ENCODE measurements at places on chromosomes 2 and 18. TPM values are rescaled to one million over a fixed set of nuclear protein-coding genes. Genes with fewer than 3 reads are reported as not detected.

DNA sequence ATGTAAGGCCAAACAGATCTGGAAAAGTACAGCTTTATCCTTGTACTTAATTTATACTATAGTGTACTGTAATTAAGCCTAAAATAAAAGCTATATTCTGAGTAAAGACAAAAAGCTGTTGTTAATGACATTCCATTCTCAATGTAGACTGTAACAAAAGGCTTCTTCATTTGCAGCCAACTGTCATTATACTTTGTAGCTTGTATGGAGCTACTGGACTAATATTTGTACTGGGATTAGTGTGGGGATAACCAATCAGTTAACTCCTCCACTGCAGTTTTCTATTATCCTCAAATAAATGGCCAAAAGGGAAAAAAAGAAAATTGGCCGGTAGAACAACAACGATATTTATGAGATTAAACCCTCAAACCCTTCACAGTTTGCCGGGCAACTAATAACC lies 66.5 kb downstream of the STK39 start:
- no peak for DNase-seq
- no peak overlapping the region for H3K4me3 ChIP-seq
- peaks cover 30% of the 10 kb centered on the region for H3K4me1 ChIP-seq
- no peak overlapping the region for H3K27ac ChIP-seq
- no peaks in the 10 kb centered on the region for H3K27me3 ChIP-seq

MEP1B gene
- total RNA-seq: not detected

SRD5A2 gene
- not detected for total RNA-seq

POTEE gene
- 8.0 TPM for total RNA-seq

EVA1A gene
- 0.53 TPM for total RNA-seq

DNA sequence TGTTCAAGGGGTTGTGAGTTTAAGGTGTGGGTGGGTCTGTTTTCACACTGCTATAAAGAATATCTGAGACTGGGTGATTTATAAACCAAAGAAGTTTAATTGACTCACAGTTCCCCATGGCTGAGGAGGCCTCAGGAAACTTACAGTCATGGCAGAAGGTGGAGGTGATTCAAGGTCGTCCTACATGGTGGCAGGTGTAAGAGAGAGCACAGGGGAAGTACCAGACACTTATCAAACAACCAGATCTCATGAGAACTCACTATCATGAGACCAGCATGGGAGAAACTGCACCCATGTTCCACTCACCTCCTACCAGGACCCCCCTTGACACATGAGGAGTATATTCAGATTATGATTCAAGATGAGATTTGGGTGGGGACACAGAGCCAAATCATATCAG lies 38.0 kb downstream of the RHBDD1 start:
- H3K27ac ChIP-seq: no peak overlapping the region
- no peaks in the 10 kb centered on the region for H3K4me1 ChIP-seq
- no peaks in the 10 kb centered on the region for H3K36me3 ChIP-seq

DNA sequence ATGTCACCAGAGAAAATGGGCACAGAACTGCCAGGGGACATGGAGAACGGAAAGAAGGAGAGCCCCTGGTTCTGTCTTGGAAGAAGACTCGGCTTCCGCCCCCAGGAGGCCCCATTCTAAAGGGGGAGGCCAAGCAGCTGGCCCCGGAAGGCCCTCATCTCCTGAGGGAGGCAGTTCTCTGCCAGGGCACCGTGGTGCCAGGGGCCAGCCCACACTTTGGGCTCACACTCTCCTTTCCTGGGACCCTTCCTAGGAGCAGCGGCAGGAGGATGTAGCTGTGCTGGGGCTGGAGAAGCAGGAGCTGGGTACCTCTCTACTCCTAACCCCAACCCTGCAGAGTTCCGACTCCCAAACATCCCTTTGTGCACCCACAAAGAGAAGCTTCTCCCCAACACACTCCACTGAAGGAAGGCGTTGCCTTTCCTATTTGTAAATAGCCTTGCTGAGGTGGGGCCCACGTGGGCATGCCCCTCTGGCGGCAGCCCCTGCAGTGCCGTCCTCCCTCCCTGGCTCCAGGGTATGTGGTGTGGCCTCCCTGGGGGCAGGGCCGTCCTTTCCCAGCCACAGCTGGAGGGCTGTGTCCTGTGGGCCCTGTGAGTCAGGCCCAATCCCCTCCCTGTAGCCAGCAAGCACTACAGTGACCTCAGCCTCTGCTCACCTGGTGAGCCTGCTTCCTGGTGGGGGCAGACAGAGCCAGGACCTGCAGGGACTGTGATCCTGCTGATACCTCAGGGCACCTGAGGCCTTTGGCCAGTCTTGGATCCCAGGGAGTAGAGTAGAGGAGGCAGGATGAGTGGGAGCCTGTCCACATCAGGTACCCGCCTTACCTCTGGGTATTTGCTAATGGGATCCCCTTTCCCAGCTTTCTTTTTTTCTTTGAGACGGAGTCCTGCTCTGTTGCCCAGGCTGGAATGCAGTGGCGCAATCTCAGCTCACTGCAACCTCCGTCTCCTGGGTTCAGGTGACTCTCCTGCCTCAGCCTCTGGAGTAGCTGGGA lies 26.6 kb downstream of the ZFP36L2 start:
- H3K36me3 ChIP-seq: no peaks in the 10 kb centered on the region
- H3K4me3 ChIP-seq: no peak overlapping the region
- H3K27ac ChIP-seq: peak overlapping the region; percentile 76

GRCh38 chr2:237539681-237540080 lies 26.7 kb upstream of the PRLH start:
- H3K36me3 ChIP-seq: no peaks in the 10 kb centered on the region
- no peak overlapping the region for H3K27ac ChIP-seq
- no peak overlapping the region for H3K4me3 ChIP-seq
- no peak for DNase-seq
- H3K4me1 ChIP-seq: no peaks in the 10 kb centered on the region

CDH20 gene
- not detected for total RNA-seq

GRCh38 chr2:231660860-231661259 lies 47.5 kb upstream of the PTMA start:
- no peaks in the 10 kb centered on the region for H3K36me3 ChIP-seq
- peaks cover 53% of the 10 kb centered on the region for H3K4me1 ChIP-seq
- H3K27ac ChIP-seq: peak overlapping the region; percentile 93
- H3K27me3 ChIP-seq: no peaks in the 10 kb centered on the region
- peak; percentile 47 for DNase-seq
- no peak overlapping the region for H3K4me3 ChIP-seq

GRCh38 chr2:151508519-151508918 lies 98.8 kb downstream of the RIF1 start:
- H3K4me1 ChIP-seq: no peaks in the 10 kb centered on the region
- no peak overlapping the region for H3K4me3 ChIP-seq
- H3K27me3 ChIP-seq: no peaks in the 10 kb centered on the region
- no peaks in the 10 kb centered on the region for H3K36me3 ChIP-seq
- H3K27ac ChIP-seq: no peak overlapping the region

ASAP2 gene
- total RNA-seq: 27.8 TPM

- no peaks in the 10 kb centered on the region for H3K4me1 ChIP-seq
- no peaks in the 10 kb centered on the region for H3K27me3 ChIP-seq
- no peak overlapping the region for H3K4me3 ChIP-seq
Measured at GRCh38 chr2:172811027-172811426, 75.4 kb downstream of the RAPGEF4 start.

GRCh38 chr2:235468978-235469655 lies 24.7 kb upstream of the AGAP1 start:
- no peaks in the 10 kb centered on the region for H3K27me3 ChIP-seq
- no peak overlapping the region for H3K27ac ChIP-seq
- no peak for DNase-seq
- no peaks in the 10 kb centered on the region for H3K4me1 ChIP-seq
- no peak overlapping the region for H3K4me3 ChIP-seq
- no peaks in the 10 kb centered on the region for H3K36me3 ChIP-seq

TEX261 gene
- 64.1 TPM for total RNA-seq

DNA sequence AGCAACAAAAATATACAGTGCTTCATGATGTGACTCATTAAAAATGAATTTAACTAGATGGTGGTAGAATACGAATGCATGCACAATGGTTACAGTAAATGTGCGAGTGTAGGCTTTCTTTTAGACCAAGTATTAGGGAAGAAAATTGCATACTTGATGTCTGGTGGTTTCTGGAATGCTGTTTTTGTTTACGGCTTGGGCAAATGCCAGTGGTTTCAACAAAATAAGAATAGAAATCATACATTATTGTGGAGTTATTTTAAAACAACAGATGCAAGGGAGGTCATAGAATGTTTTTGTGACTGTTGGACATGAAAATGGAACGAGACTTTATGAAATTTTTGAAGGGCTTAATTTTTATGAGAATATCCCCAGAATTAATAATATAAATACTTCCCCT lies 580.9 kb downstream of the PLCL1 start:
- no peak overlapping the region for H3K27ac ChIP-seq
- no peaks in the 10 kb centered on the region for H3K36me3 ChIP-seq
- H3K27me3 ChIP-seq: no peaks in the 10 kb centered on the region
- no peaks in the 10 kb centered on the region for H3K4me1 ChIP-seq
- no peak for DNase-seq

PCARE gene
- not detected for total RNA-seq

DNA sequence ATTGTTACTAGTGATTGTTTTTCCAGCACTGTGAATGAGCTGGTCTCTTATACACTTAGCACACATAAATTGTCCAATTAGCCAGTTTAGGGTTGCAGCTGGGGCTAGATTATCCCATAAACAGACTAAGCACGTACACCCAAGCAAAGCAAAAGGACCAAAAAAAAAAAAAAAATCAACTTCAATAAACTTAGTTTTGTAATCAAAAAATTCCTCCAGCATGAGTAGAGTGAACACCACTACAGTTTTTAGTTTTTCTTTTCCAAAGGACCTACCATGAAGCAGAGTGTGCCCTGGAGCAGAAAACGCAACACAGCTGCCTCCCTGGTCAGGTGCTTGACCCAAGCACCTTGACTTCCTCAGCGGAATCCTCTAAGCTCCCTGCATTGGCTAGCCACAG lies 249.4 kb upstream of the SLC14A2 start:
- no peaks in the 10 kb centered on the region for H3K36me3 ChIP-seq
- no peak overlapping the region for H3K4me3 ChIP-seq
- no peaks in the 10 kb centered on the region for H3K4me1 ChIP-seq

INHA gene
- 1.5 TPM for total RNA-seq

ING5 gene
- total RNA-seq: 28.6 TPM

GRCh38 chr2:176152350-176153181 lies 1.2 kb downstream of the HOXD4 start:
- no peak overlapping the region for H3K4me3 ChIP-seq
- no peaks in the 10 kb centered on the region for H3K36me3 ChIP-seq
- DNase-seq: no peak
- H3K27me3 ChIP-seq: no peaks in the 10 kb centered on the region

GRCh38 chr2:72945450-72946019 lies 28.2 kb downstream of the EMX1 start:
- DNase-seq: no peak
- no peaks in the 10 kb centered on the region for H3K36me3 ChIP-seq
- no peak overlapping the region for H3K27ac ChIP-seq
- no peaks in the 10 kb centered on the region for H3K27me3 ChIP-seq
- no peak overlapping the region for H3K4me3 ChIP-seq
- H3K4me1 ChIP-seq: no peaks in the 10 kb centered on the region

- H3K4me3 ChIP-seq: no peak overlapping the region
- DNase-seq: no peak
- H3K27ac ChIP-seq: no peak overlapping the region
- no peaks in the 10 kb centered on the region for H3K36me3 ChIP-seq
- H3K4me1 ChIP-seq: no peaks in the 10 kb centered on the region
Measured at GRCh38 chr2:7022492-7023385, 105.5 kb downstream of the RNF144A start.

FSHR gene
- 1.0 TPM for total RNA-seq

GALNT5 gene
- total RNA-seq: 6.8 TPM

DYSF gene
- 1.7 TPM for total RNA-seq

DNA sequence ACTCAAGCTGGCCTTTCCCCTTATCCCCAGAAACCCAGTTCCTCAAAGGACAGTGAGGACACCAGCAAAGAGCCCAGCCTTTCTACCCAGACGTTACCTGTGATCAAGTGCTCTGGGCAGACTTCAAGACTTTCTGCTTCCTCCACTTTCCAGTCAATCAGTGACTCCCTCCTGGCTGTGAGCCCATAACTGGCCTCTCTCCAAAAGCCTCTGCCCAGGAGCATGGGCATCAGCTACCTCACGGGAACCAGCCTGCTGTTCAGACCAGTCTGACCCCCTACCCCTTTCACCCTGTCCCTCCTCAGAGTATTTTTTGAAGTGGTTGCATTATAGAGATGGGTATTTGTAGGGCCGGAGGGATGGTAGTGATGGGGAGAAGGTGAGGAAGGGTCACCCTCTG lies 27.7 kb upstream of the CYP27A1 start:
- H3K4me1 ChIP-seq: no peaks in the 10 kb centered on the region
- H3K27ac ChIP-seq: no peak overlapping the region
- peaks cover 4% of the 10 kb centered on the region for H3K36me3 ChIP-seq
- H3K27me3 ChIP-seq: no peaks in the 10 kb centered on the region

GRCh38 chr2:31163011-31163539 lies 24.8 kb upstream of the GALNT14 start:
- no peaks in the 10 kb centered on the region for H3K27me3 ChIP-seq
- H3K4me3 ChIP-seq: no peak overlapping the region
- no peaks in the 10 kb centered on the region for H3K36me3 ChIP-seq
- no peaks in the 10 kb centered on the region for H3K4me1 ChIP-seq
- H3K27ac ChIP-seq: no peak overlapping the region
- DNase-seq: no peak

DNA sequence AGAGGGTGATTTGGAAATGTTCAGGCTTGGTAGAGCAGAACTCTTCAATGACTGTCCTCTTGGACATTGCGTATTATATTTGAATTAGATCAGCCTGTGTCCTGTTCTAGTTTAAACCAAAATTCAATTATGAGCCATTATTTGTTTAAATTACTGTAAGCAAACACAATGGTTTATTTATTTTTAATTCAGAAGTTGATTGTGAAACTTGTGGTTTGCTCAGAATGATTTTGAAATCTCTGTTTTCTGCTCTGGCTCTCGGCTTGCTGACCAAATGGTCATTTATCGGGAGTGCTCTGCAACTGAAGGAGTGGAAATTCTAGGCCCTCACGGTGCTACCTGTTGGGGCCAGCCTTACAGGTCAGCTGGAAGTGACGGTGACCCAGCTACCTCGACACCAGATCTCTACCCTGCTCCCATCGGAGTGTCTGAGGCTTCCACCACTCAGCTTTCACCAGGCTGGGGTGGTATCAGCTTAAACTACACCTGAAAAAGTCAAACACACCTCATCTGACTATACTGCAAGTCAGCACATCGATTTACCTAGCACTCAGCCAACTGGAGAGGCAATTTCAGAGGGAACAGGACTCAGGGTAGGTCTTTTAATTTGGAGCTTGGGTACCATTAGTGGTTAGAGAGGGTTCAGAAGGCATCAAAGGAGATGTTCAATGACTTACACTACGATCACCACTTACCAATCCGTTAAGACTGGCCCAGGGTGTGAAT lies 36.8 kb upstream of the GPD2 start:
- H3K4me1 ChIP-seq: peaks cover 16% of the 10 kb centered on the region
- peak overlapping the region; percentile 74 for H3K4me3 ChIP-seq
- H3K27me3 ChIP-seq: no peaks in the 10 kb centered on the region
- peak overlapping the region; percentile 97 for H3K27ac ChIP-seq
